AG08396 (cell line): ENCODE measurements at places on chromosomes 5 and 9.

DNA sequence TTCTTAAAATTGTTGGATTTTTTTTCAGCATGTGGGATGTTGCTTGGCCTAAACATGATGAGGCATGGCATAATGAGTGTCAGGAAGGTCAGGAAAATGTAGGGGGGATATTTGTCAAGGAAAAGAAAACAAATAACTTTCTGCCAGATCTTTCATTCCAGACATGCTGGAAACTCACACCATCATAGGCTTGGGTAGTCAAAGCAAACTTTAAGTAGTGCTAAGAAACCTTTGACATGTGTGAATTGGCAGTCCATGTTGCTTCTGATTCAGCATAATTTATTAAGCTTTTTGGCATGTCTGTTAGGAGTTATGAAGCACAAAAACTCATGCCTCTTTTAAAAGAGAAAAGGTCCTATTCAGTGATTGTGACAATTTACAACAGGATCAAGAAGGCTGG, 61.3 kb upstream of the MTAP start:
- no peak for DNase-seq

DNA sequence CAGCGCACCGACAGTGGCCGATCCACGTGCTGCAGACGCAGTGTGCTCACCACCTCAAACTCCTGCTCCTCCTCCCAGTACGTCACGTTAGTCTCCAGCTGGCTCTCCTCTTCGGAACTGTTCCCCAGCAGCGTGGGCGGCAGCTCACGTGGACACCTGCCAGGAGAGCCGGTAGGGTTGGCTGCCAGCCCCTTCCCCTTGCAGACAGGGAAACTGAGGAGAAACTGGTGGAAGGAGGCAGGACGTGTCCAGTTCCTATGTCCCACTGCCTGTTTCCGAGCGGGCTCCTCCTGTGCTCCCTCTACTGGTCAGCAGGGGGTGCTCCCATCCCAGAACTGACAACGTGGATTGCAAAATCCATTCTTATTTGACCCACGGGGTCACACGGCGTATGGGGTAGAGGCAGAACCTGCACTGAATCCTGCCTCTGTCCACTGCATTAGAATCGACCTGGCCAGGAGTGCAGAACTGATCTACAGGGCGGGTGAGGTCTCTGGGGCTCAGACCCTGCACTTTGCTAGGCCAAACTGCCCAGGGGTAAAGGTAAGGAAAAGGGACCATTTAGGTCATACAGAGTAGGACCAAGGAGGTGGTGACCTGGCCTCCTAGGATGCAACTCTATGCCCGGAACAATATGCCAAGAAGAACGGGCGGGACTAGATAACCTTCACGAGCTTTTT, 25.7 kb downstream of the PDGFRB start:
- DNase-seq, result peak; percentile 89

DNA sequence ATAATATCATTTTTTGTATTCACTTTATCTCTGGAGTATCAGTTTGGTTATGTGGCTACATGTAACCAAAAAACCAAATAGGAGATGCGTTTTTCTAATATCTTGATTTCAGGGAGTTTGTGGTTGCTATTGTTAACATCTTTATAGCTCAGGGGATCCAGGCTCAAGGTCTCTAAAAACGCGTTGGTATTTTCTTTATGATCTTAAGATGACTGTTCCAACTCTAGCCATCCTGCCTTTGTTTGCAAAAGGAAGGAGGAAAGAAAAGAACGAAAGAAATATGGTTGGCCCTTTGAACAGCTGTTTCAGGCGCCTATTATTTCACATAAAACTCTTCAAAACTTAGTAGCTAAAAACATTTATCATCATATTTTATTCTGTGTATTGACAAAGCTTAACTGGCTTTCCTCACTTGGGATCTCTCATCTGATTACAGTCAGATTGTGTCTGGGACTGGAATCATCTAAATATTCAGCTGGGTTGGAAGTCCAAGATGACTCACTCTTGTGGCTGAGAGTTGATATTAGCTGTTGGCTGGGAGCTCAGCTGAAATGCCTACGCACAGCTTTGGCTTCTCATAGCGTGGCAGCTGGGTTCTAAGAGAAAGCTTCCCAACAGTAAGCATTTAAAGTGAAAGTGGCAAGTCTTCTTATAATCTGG, 60.1 kb downstream of the FAM174A start:
- DNase-seq, result peak; percentile 80

GRCh38 chr5:31934156-31934555, 240.0 kb downstream of the GOLPH3 start:
- DNase-seq, result no peak

- no peak for DNase-seq
Observed at GRCh38 chr9:26956860-26957233, 635 bp downstream of the IFT74 start.

DNA sequence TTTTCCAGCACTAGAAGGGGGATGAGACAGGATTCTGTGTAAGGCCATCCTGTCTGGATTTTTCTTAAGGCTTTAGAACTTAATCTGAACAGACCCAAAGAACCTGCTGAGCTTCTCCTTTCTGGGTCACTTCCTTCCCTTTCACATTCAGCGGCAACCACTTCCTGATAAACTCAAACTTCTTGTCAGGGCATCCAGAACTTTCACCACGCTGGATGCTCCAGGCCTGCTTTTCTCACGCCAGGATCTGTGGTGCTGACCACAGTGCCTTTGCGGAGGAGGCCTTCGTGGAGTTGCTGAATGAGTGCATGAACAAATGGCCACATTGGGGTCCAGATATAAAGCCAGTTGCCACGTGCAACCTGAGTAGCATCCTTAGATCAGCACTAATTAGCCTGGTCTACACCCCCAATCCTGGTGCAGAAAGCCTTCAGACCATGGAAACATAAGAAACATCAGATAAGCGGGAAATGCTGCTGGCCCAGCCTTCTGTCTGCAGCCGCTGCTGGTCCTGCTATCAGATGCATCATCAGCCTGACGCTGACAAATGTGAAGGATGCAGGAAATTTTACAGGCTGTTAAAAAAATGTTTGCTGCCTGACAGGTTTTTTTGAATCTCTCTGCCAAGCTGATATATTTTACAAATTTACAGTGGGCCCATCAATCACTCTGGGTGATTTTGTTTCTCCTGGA, 75.3 kb upstream of the BARHL1 start:
- DNase-seq, result no peak

DNA sequence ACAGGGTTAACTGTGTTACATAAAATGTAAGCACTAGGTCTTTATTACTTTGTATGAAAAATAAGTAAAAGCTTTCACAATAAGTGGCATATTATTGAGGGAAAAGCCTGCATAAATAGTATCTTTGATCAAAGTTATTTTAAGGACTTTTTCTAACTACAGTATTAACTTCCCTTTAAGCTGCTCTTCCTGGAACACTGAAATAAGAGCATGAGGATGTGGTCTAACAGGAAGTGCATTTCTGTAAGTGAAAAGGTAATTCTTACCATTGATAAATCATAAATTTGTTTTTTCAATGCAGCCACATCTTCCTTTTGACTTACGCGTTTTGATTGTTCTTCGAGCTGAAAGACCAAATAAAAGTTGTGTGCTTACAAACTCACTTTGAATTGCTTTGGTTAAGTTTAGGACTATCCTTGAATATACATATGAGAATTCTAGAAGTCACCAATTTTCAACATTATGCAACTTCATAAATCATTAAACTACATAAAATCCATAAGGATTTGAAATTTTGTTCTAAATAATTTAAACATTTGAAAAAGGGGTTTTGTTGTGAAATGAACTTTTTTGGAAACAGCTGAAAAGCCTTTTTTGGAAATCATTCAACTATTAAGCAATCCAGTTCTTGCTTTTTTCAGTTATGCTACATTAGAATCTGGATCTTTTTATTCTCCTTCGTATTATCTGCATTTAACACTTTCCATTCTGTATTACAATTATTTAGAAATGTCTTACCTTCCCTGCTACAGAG, 50.6 kb downstream of the RASEF start:
- DNase-seq, result no peak

DNA sequence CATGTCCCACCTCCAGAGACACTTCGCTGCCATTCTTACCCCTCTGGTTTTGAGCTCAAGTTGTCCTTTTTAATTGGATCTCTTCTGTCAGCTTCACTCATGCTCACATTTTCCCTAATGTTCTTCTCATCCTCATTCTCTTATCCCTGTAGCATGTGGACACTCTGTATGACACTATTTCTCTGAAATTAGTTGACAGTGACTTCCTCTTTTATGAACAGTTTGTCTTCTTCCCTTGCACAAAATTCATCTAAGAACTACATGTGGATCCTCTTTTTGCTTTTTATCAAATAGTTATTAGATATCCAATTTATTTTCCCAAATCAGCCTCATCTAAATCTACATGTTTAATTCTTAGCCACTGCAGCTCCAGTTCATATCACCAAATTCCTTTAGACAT, 676.2 kb downstream of the MAT2B start:
- DNase-seq, result no peak

- DNase-seq, result no peak
Observed at GRCh38 chr5:6338871-6339270, 39.5 kb downstream of the MED10 start.

GRCh38 chr9:12538842-12539579, 154.2 kb upstream of the TYRP1 start:
- DNase-seq, result no peak

DNA sequence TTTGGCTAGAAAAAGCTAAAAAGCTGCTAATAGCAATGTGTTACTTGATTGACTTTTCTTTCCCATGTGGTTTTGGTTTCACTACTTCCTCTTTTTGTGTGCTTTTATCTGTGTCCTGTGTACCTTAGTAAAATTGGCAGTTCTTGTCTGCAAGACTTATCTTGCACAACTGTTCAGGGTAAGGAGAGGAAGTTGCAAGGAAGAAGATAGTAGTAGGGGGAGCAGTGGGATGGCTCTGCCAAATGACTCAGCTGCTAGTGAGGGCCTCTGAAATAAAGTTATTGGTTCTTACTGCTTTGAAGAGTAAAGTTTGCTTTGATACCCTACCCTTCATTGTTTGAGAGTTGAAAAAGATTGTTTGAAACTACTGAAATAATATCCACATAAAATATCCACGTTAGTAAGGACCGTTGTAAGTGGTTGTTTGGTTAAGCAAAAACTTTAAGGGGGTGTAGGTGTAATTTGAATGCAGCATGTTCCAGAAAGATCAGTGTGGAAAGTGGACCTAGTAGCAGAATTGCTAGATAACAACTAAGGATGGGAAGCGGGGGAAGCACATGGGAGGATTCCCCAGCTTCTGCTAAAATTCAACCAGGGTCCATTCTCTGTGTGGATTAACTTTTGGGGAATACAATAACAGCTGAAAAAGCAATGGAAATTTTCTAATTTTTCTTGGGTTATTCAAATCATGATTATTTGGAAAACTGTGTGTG, 123.5 kb downstream of the SCAMP1 start:
- DNase-seq, result no peak
